ENCODE measurements at places on chromosomes 11 and 22.
A peak's percentile ranks its signal among the peaks of the same experiment; 100 is the strongest.

DNA sequence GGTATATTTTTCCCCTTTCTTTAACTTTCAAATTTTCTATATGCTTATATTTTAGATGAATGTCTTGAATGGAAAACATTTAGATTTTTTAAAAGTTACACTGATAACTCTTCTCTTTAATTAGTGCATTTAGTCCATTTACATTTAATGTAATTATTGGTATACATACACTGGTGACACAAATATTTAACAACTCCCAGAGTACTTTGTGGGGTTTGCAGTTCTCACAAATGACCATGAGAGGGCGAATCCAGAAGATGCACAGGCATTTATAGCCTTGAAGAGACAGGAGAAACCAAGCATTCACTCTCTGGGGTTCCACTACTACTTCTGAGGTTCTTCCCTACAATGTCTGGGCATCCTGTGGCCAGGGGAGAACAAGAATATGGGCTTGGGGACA lies 125.1 kb downstream of the TIMP3 start:
- peak; percentile 27 for DNase-seq

DNA sequence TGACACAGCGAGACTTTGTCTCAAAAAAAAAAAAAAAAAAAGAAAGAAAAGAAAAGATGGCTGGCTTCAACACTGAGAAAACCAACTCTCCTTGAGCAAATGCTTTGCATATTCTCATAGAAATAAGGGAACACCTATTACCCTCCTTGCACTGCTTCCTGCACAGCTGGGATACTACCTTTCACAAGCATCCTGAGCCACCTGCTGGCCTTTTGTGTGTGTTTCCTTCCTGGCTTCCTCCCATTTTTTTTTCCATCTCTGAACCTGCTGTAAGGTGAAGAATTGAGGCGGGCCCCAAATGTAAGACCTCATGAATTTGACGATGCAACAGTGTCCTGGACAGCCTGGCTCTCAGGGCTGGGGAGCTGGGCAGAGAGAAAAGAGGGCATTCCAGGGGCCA lies 1.9 kb upstream of the RFPL3 start:
- DNase-seq, result peak; percentile 31

DNA sequence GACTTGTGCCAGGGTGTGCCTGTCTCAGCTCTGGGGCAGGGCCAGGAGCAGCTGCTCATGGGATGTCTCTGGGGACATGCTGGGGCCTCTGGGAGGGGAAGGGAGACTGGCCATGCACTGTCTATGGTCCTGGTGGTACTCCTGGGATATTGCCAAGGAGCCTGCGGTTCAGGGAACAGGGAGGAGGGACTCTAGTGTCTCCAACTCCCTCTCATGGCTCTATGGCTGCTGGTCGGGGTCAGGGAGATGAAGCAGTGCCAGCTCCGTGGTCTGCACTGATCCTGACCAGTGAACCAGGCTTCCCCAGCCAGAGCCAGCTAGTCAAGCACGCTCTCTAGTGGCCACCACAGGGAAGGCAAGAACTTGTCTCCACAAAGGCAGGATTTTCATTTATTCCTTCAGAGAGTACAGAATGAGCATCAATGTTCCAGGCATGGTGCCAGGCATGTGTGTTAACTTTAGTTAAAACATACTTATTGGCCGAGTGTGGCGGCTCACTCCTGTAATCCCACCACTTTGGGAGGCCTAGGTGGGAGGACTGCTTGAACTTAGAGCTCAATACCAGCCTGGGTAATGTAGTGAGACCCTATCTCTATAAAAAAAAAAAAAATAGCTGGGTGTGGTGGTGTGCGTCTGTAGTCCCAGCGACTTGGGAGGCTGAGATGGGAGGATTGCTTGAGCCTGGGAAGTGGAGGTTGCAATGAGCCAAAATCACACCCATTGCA lies 2.5 kb upstream of the BEST1 start:
- peak; percentile 89 for DNase-seq

DNA sequence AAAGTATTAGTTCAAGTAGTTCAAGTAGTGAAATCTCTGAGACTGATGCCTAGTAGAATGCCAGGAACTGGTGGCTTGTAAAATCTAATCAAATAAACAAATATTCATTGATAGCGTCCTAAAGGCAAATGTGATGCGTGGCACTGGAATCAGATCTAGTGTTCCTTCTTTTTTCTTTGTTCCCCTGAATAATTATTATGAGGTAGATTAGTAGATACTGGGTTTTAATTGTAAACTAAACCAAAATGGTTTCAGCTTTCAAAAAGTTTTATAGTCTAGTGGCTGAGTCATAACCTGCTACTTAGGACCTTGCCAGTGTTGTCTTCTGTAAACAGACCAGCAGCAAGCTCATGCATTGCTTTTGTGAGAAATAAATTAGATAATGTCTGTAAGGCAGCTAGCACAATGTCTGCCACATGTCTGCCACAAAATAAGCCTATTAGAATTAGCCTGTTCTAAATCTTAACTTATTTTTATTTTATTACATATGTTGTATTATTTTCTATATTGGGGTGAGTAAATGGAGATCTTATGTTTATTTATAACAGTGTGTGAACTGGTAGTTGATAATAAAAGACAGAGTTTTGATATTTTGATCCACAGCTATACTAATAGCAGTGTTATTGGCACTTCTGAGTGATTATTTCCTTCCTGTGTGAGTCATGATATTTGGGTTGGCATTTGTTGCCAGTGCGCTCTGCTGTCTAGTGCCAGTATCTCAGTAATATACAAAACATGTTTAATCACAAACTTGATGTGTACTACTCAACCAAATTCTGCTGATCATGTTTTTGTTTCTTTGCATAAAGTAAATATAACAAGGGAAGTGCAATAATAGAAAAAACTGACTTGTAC lies 135.7 kb downstream of the TMEM135 start:
- peak; percentile 38 for DNase-seq

DNA sequence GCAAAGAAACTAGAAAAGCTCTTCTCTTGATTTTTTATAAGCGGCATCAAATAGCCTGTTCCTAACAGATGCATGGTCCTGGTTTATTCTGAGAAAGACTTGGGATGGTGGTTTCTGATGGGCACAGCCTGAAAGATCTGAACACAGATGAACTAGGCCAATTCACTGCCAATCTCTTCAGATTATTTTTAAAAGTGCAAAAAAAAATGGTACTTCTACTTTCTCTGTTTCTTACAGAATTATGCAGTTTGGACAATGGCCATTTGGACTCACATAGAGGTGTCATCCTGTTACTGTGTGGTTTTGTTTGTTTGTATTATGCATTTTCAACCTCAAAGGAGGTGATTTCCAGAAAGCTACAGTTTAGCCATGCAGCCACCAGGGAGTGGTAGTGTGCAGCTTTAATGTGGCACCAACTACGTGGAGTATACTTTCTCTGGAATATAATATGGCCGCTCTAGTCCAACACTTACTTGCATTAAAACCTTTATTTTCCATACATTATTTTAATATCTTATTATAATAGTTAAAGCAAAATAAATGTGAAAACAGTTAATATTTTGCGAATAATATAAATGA lies 469.8 kb upstream of the KIRREL3 start:
- DNase-seq, result peak; percentile 5

GRCh38 chr22:42368379-42369249 lies 63.6 kb downstream of the NFAM1 start:
- no peak for DNase-seq

- no peak for DNase-seq
Observed at GRCh38 chr22:23058481-23059283, 11.6 kb upstream of the GNAZ start.

DNA sequence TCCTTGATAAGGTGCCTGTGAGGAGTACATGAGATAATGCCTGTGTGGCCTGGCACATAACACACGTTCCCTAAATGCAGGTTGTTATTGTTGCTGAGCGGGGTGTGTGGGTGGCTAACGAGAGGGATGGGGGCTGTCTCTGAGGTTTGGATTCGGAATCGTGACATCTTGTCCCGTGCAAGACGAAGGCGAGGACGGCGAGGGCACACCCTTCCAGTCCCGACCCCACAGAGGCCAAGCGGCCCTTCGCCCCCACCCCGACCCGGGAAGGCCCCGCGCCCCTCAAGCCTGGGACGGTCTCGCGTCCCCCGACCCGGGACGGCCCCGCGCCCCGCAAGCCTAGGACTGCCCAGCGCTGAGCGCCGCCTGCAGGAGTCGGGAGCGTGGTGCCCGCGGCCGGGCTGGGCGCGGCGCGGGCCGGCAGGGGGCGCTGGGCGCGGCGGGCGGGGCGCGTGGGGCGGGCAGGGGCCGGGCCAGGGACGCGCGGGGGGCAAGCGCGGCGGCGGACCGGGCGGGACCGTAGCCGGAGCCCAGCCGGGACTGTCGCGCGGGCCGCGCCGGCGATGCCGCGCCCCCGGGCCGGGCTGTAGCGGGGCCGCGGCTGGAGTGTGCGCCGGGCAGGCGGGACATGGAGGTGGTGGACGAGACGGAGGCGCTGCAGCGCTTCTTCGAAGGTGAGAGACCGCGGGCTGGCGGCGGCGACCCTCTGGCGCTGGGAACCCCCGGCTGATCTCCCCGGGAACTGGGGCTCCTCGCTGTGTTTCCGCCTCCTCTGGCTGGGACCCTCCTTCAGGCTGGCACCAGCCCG lies at the start of gene MYRF:
Gene MYRF (plus strand): TSS at position 520 of the 808 bp plus-strand sequence. CDS start 109 bp downstream, at position 629.
- no peak for DNase-seq

DNA sequence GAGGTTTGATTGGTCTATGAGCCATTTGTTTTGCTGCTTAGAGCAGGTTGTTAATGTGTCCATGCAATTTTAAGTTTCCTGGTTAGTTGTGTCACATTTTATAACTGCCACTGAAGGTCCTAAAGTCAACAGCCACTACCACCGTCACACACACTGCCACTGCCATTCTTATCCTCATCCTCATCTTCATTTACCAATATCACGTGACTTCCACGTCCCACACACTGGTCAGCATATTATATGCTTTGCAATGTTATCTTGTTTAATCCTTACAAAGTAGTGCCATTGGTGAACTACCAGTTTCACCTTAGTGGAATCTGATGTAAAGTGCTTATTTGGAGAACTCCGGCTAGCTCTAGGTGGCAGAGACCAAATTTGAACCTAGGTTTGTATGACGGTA lies 9.7 kb downstream of the MMP26 start:
- DNase-seq, result no peak

- no peak for DNase-seq
Observed at GRCh38 chr11:66719111-66719872, 9.7 kb downstream of the SPTBN2 start.

GRCh38 chr11:69350596-69350995 lies 56.6 kb downstream of the MYEOV start:
- DNase-seq, result no peak

GRCh38 chr11:6992457-6993417 lies 27.4 kb downstream of the ZNF214 start:
- no peak for DNase-seq

DNA sequence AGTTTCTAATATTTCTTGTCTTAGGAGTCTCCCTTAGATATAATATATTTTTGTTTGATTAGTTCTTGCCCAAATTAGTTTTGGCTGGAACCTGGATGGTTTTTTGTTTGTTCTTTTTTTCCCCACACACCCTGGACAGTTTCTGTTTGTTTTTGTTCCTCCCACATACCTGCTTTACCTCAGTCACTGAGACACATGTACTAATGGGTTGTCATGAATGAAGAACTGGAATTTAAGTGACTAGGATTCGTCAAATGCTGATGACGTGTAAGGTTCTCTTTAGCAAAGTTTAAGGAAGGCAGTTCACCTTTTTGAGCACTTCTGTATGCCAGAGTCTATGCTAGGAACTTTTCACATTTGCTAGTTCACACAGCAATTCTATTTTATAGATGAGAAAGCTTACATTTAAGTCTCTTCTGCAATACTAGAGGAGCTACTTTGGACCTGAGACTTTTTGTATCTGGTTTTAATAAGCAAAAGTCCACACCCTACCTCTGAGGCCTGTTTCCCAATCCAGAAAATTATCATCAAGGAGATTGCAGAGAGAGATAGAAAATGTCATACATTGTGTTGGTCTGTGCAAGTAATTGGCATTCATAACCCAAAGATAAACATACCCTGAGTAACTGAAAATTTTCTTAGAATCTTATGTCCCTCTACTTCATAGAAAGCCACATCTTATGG lies 86.7 kb upstream of the RAB1B start:
- DNase-seq, result no peak

DNA sequence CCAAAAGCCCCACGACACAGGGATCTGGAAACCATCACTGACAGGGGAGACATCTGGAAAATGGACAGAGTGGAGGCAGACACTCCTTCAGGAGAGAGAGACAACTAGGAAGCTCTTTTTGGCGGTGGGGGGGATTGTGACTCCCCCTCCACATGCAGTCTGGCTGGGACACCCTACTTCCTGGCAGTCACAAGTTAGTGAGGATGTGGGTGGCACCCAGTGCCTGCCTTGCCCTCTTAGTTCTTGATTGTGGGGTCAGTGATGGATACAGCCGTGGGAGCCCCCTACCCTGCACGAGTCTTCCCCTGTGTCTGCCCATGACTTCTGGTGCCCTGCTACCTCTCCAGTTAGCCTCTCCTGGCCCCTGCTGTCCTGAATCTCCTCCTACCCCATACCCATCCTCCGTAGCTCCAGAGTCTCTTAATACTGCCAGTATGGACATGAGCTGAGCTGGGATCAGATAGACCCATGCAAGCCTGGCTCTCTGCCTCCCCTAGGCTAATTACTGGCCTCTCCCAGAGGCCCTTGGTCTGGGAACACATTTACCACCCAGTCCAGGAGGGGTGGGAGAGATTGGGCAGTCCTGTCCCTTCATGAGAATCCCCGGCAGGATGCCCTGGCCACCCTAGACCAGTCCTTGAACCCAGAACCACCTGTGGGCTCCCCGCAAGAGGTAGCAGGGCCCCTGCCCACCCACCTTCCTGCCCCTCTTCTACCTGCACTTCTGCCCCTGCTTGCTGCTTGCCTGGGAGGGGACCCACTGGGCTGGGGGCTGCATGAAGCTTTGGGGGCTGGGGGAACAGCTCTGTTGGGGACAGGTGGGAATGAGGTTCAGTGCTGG lies 22.8 kb downstream of the RHBDD3 start:
- no peak for DNase-seq

- DNase-seq, result no peak
Observed at GRCh38 chr11:125331357-125332035, 164.6 kb downstream of the FEZ1 start.

GRCh38 chr11:75233754-75234172 lies 6.8 kb upstream of the TPBGL start:
- no peak for DNase-seq

DNA sequence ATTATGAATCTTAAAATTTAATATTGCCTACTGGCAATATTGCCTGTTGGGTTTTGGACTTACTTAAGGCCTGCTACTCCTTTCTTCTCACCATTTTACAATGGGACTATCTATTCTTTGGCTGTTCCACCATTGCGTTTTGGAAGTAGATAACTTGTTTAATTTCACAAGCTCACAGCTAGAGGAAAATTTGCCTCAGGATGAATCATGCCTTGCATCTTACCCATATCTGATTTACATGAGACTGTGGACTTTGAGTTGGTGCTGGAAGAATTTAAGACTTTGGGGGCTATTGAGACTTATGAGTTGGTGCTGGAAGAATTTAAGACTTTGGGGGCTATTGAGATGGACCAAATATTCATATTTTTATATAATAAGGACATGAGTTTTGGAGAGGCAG lies 662.6 kb downstream of the METTL15 start:
- no peak for DNase-seq

- DNase-seq, result no peak
Observed at GRCh38 chr11:40178470-40178869, 1281.0 kb downstream of the LRRC4C start.

GRCh38 chr11:16136792-16137390 lies 219.5 kb downstream of the SOX6 start:
- no peak for DNase-seq

GRCh38 chr11:36588099-36588498 lies 6.2 kb upstream of the IFTAP start:
- no peak for DNase-seq
